ENCODE measurements at places on chromosomes 12 and 14. TPM values are rescaled to one million over a fixed set of nuclear protein-coding genes. Genes with fewer than 3 reads are reported as not detected.
A peak's percentile ranks its signal among the peaks of the same experiment; 100 is the strongest.

LBHD2 gene
- 0.19 TPM for polyA plus RNA-seq

FUT8 gene
- polyA plus RNA-seq, result 8.9 TPM

FAIM2 gene
- 6.0 TPM for polyA plus RNA-seq

ATG2B gene
- 2.7 TPM for polyA plus RNA-seq

EML5 gene
- polyA plus RNA-seq, result 0.08 TPM

BIN2 gene
- polyA plus RNA-seq, result 0.72 TPM

RNF212B gene
- polyA plus RNA-seq, result not detected

CLEC2B gene
- polyA plus RNA-seq, result 5.2 TPM

GRCh38 chr14:85960756-85961155 lies 430.8 kb downstream of the FLRT2 start:
- DNase-seq, result no peak

GRCh38 chr12:11744410-11744801 lies 94.9 kb downstream of the ETV6 start:
- no peak for DNase-seq

GRCh38 chr12:55681142-55682077 lies 26.3 kb downstream of the ITGA7 start:
- DNase-seq, result no peak

DNA sequence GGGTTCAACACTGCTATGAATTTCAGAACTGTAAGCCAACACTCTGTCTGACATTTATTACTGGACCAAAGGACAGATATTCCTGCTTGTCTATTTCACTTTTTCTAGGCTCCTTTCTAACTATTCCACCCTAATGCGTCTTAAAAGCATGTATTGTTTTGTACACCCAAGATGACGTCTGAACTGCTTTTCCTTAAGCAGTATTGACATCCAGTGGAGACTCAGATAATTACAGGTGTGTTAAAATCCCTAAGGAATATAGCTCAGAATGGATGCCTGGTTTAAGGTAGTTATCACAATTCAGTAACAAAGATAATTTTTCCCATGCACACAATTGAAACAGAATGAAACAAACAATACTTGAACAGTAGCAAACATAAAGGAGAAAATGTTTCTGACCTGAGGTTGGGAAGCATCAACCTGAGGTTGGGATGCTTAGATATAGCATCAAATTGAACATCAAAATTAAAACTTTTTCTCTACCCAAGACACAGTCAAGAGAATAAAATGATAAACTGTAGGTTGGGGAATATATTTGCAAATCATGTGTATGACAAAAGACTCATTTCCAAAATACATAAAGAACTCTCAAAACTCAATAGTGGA lies 93.7 kb upstream of the PTPRR start:
- DNase-seq, result no peak

DNA sequence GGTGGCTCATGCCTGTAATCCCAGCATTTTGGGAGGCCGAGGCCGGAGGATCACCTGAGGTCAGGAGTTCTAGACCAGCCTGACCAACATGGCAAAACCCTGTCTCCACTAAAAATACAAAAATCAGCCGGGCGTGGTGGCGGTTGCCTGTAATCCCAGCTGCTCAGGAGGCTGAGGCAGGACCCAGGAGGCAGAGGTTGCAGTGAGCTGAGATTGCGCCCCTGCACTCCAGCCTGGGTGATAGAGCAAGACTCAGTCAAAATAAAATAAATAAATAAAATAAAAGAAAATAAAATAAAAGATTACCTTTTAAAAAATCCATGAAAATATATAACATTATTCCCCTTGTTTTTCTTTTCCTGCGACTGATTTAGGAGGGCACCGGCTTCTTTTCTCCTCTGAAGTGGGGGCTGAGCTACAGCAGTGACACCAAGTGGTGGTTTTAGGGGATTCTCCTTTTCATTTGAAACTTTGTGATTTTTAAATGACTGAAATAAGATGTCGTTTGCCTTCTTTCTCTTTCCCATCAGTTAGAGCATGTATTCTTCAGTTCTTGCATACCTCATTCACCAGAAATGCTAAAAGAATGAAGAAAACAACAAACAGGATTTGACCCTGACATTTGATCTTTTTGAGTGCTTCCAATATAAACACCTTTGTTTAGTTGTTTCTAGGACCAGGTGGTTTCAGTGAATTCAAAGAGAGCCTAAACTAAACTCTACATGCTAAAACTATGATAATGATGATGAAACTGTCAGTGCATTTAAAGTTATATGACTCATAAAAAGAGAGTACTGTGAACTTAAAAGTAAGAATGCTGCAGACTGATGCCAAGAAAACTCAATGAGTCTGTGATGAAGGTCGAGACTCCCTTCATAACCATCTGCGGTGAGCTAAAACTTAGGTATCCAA lies 22.6 kb upstream of the PKP2 start:
- no peak for DNase-seq

- DNase-seq, result peak; percentile 87
These were observed at the start of the genes BAG5 and COA8 for GRCh38 chr14:103562429-103563225. TSS of gene BAG5 (minus strand) at chr14:103562657. CDS start at chr14:103561164, 1,493 bp downstream. TSS of gene COA8 (plus strand) at chr14:103562960. CDS start at chr14:103563002, 42 bp downstream.

- DNase-seq, result no peak
These were observed 30.3 kb downstream of the DEGS2 start for GRCh38 chr14:100129161-100129589.

- no peak for DNase-seq
These were observed 128.0 kb downstream of the STXBP6 start for GRCh38 chr14:24921903-24922302.

DNA sequence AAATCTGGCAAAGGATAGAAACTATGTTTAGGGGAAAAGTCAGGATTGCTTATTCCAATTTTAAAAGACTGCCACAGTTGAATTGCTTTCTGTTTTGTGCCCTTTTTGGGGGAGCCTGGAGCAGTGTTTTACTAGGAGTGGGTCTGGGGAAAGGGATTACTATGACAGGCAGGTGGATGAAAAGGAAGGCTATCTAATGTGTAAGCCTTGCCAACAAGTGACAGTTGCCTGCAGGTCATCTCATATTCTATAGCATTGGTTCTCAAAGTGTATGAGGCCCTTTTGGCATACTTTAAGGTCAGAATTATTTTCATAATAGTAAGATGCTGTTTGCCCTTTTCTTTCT lies 4.1 kb downstream of the EID3 start:
- no peak for DNase-seq

DNA sequence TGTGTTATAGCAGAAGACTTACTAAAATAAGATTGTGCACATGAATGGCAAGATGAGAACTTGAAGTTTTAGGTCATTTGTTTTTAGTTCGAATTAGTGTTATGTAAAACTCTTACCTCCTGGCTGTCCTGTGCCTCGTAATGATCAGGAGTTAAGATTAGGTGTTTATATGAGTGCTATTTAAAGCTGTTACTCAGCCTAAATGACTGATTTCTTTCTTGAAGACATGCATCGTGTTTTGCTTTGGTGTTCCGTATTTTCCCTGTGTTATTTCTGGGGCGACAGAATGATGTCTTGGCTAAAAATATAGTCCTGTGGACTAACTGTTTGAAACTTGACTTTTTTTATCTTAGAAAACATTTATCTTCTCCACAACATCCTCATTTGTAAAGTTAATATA lies 22.1 kb downstream of the SCYL2 start:
- DNase-seq, result no peak

DNA sequence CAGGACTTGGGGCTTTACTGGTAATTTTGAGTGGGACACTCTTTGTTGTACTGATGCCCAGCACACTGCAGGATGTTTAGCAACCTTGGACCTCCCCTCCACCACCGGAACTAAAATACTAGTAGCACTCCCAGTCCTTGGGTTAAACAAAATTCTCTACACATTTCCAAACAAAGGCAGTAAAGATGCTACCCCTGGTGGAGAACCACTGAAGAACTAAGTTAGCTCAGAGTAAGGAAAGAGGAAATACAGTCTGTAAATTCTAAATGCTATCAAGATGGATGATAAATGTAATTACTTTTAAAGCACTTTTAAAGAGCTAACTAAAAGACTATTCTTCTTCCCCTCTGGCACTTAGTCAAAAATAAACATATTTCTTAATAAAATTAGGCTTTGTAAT lies 64.1 kb downstream of the LRP6 start:
- no peak for DNase-seq

DNA sequence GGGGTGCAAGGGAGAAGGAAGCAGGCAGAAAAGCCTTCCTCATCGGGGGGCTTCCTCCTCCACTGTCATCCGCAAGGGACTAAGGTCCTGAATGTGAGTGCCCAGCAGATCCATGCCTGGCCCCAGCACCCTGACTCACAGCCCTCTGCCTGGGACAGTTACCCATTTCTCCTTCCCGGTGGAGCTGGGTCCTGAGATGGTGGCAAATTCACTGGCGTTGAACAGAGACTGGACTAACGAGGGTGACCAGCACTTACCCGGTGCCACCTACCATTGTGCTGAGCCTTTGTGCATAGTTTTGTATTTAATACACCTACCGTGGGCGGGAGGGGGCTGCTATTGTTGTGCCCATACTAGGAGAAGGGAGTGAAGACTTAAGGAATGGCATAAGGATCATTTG lies 30.9 kb upstream of the PLEKHG6 start:
- DNase-seq, result no peak

- no peak for DNase-seq
These were observed 147.2 kb downstream of the DACT1 start for GRCh38 chr14:58784931-58785330.

DNA sequence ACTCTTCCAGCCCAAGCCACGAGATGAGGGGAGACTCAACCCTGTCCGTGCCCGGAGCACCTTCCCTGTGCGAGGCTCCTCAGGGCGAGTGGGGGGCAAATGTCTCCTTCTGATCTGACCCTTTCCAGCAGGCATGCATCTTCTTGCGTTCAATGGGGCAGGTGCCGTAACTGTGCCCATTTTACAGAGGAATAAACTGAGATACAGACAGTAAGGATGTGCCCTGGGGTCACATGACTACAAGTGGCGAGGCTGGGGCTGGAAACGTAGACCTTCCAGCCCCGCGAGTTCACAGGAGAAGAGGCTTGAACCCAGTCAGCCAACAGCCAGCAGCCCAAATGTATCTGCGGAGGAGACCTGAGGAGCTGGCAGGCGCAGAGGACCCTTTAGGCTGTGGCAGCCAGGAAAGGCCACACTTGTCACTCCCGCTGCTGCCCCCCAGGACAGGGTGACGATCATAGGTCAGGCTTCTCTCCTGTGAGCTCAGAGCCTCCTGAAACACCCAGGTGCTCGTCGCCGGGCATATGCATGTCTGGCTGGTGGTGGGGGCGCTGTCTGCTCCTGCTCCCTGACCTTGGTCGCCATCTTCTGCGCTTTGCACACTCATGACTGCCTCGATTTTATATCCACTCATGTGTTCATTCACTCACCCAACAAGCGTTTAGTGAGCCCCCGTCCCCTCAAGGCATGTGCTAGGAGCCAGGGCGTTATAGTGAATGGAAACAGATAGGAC lies 41.7 kb downstream of the CCDC88C start:
- no peak for DNase-seq

- DNase-seq, result no peak
These were observed 4.0 kb downstream of the AHNAK2 start for GRCh38 chr14:104974146-104974541.

DNA sequence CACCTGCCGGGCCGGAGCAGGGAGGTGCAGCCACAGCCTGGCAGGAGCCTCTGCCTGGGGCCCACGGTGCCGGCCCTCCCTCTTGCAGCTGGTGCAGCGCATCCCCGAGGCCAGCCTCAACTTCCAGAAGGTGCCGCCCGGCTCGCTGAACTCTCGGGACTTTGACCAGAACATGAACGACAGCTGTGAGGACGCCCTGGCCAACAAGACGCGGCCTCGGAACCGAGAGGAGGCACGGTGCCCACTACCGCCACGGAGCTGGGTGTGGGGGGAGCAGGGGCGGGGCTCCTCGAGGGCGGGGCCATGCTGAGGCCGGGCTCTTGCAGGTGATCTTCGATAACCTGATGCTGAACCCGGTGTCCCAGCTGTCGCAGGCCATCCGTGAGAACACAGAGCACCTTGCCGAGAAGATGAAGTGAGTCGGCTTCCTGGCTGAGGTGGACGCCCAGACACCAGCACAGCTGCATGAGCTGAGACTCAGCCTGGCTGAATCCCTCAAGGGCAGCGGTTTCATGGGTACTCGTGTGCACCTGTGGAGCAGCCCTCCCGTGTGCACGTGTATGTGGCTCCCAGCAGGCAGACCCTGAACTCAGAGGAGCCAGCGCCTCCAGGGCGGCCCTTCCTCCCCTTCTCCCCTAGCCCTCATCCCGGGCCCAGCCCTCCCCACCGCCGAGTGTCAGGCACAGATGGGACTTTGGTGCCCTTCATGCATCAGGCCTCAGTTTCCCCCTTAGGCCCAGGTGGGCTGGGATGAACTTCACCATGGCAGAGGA lies 28.6 kb downstream of the CEP170B start:
- peak; percentile 55 for DNase-seq

- no peak for DNase-seq
These were observed 104.3 kb downstream of the SLC16A7 start for GRCh38 chr12:59700153-59700450.

DNA sequence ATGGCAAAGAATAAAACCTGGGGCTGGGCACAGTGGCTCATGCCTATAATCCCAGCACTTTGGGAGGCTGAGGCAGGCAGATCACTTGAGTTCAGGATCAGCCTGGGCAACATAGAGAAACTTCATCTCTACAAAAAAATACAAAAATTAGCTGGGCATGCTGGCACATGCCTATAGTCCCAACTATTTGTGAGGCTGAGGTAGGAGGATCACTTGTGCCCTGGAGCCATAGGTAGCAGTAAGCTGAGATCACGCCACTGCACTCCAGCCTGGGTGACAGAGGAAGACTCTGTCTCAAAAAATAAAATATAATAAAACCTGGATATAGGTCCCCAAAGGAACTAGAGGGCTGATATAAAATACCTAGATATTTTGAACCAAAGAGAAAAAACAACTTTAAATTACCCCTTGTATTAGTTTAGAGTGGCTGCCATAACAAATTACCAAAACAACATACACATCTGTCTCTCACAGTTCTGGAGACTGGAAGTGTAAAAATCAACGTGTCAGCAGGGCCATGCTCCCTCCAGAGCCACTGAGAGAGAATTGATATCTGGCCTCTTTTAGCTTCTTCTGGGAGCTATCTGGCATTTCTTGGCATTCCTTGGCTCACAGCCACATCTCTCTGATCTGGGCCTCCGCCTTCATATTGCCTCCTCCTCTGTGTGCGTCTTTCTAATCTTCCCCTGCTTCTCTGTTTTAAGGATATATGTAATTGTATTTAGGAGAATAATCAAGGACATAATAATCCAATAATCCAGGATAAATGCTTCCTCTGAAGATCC lies 47.9 kb upstream of the ATF7IP start:
- no peak for DNase-seq

DNA sequence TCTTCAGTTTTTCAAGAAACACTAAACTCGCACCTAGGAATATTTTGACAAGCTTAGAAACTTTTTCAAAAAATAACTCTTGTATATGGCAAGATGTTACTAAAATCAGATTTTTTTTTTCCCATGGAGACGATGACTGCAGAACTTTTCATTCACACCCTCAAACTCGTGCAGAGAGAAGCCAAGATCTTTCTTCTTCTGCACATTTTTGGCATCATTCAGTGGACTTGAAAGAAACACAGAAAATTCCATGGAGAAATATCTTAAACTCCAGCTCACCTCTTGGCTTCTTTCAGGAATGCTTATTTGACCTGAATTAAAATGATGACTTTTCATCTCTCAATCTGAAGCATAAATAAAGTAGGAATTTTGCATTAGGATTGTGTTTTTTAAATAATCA lies 919.4 kb downstream of the NRXN3 start:
- no peak for DNase-seq
